ENCODE measurements at places on chromosomes 7 and 10. TPM values are rescaled to one million over a fixed set of nuclear protein-coding genes. Genes with fewer than 3 reads are reported as not detected.

Gene SCIN
- 0.13 TPM for total RNA-seq

Gene ZNF117
- 2.4 TPM for total RNA-seq

Gene CREB3L2
- 25.2 TPM for total RNA-seq

Gene ZNF853
- 4.6 TPM for total RNA-seq

Gene LBX1
- total RNA-seq = not detected

Gene FUOM
- total RNA-seq = 24.0 TPM

Gene PDK4
- 219 TPM for total RNA-seq

Gene NPSR1
- not detected for total RNA-seq

Gene LIPK
- not detected for total RNA-seq

Gene EPO
- total RNA-seq = not detected

Gene WEE2
- 0.13 TPM for total RNA-seq

Gene PRSS2
- total RNA-seq = not detected

DNA sequence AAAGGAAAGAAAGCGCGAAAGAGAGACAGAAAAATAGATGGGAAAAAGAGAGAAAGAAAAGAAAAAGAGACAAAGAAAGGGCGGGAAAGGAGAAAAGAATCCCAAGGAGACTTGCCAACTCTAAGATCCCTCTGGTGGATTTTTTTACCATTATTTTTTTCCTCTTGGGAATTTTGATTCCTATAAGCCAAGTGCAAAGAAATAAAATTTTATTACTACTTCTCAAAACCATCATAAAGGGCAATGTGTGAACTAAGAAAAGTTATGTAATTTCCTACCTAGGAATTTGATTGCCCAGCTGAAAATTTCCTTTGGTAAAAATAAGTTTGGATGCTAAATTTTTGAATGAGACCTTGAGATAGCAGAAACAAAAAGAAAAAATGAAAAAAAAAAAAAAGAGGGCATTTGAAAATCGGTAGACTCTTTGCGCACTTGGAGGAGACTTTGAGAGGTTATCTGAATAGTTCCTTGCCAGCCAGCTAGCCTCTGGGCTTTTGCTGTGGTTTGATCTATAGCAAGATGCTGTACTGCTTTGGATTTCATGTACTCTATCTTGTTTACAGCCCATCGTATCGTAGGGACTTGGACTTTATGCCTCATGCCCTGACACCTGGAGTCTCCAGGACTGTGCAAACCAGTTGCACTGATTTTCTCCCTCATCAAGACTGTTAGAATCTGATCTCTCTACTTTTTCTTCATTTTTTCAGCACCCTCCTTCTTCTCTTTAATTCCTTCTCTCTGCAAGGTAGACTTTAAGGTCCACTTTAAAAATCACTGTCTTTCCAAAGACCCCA is 535.4 kb upstream of the MKI67 start:
- DNase-seq = no peak

DNA sequence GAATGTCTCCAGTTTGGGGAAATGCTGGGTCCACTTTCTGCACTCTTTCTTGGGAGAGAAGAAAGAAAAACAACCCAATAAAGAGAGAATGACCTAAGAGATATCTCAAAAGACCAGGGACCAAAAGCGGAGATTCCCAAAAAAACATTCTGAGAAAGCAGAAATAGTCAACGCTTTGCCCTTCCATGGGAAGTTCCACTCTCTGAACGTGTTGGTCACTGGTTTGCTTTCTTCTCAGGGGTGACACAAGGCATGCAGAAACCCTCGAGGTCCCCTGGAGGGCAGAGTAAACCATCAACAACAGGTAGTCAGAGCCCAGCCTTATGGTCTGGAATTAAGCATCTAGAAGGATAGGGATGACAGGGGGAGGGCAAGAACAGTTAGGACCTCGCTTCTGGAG is 26.2 kb upstream of the AOAH start:
- no peak for DNase-seq

- no peak for DNase-seq
Observed at GRCh38 chr7:134493091-134493490, 34.2 kb upstream of the AKR1B1 start.

DNA sequence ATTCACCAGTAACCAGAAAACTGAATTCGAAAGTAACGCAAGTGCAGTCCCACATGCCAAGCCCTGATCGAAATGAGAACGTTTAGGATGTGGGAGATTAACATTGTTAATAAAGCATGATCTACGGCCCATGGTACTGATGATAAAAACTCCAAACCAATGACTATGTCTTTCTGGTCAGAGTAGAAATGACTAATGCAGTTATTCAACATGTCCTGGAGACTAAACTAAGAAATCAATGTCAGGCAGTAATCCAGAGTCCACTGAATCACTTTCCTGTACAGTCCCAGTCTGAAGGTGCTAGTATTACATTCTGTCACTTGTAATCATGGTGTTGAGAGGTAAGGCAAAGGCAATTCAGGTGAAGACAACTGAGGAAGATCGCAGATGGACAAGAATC is 14.4 kb downstream of the NPSR1 start:
- no peak for DNase-seq

- DNase-seq = no peak
Observed at GRCh38 chr7:111708072-111708471, 145.8 kb upstream of the IMMP2L start.

- no peak for DNase-seq
Observed at GRCh38 chr10:117944676-117945447, 101.9 kb downstream of the RAB11FIP2 start.

GRCh38 chr7:2104107-2104710 is 128.5 kb downstream of the MAD1L1 start:
- DNase-seq = peak; percentile 62

DNA sequence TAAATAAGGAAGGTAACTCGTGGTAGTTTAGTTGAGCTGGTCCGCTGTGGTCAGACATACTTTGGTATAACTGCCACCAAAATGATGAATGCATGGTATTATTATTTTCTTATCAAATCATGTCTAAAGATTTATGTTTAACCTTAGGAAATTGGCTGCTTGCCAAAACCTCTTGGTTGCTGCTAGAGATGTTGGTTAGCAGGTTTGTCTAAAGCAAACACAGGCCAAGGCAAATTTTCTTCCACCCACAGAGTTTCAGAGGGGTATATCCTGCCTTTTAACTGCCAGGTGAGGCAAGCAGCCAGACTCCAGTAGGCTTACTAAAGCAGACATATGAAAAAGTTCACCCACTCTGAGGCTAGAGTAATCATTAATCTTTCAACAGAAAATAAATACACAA is 101.4 kb downstream of the SEMA3E start:
- peak; percentile 7 for DNase-seq

DNA sequence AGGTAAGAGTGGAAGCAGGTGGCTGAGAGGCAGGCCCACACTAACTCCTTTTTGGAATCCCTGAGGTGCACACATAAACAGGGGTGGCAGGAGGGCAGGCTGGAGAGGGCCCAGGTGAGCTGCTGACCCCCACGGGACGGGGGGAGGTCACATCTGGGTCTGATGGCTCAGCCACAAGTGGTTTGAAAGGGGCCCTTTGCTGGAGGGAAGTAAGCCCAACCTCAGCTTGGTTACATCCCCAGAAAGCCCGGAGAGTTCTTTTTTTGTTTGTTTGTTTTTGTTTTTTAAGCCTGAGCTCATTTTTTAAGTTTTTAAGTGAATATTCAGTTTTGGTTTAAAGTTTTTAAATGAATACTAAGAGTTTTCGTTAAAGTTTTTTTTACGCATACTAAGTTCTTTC is 72.8 kb upstream of the CUX1 start:
- no peak for DNase-seq

DNA sequence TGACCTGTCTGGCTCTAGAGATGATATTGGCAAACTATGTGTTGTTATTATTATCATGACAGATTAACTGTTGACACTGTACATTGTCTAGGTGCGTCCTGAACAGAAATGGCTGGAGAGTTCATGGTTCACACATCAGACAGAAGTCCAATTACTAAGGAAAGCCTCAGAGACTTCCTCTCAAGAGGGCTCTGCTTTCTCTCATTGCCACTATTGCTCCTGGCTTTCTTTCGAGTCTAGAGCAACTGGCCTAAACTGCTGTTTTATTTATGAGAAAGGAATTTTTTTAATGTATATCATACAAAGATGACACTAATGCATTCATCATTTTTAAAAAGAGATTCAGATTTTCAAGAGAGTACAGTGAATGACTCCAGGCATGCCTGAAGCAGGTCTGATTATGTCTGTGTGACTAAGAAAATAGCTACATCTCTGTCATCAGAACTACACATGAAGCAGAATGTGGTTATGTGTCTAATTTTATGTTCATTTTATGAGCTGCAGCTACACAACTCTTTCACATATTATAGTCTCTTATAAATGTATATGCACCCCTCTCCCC is 30.4 kb downstream of the NRCAM start:
- no peak for DNase-seq

DNA sequence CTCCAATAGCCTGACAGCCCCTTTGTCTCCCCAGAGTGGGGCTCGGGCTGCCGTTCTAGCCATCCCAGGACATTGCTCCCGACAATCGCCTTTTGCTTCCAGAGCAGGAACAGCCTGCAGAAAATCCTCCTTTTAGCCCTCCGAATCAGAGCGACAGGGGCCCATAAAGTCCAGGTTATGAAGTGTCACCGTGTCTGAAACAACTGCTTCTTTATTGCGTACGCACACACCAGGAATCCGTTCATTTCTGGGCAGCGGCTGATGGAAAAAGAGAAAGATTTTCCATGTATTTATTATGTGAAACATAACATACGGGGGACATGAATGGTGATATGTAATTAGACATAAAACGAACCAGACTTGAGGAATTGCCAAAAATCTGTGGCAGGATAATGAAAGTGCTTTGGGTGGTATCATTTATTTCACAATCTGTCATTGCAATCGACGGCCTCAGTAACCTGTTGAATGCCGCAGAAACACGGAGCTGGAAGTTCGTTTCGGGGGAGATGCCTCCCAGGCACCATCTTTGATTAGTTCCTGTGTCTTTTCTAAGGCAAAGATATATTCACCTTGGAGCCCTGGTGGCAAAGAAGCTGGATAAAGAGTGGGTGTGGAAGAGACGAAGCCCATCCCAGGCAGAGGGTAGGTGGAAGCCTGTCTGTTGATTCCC is 48.1 kb downstream of the FAM241B start:
- DNase-seq = no peak

DNA sequence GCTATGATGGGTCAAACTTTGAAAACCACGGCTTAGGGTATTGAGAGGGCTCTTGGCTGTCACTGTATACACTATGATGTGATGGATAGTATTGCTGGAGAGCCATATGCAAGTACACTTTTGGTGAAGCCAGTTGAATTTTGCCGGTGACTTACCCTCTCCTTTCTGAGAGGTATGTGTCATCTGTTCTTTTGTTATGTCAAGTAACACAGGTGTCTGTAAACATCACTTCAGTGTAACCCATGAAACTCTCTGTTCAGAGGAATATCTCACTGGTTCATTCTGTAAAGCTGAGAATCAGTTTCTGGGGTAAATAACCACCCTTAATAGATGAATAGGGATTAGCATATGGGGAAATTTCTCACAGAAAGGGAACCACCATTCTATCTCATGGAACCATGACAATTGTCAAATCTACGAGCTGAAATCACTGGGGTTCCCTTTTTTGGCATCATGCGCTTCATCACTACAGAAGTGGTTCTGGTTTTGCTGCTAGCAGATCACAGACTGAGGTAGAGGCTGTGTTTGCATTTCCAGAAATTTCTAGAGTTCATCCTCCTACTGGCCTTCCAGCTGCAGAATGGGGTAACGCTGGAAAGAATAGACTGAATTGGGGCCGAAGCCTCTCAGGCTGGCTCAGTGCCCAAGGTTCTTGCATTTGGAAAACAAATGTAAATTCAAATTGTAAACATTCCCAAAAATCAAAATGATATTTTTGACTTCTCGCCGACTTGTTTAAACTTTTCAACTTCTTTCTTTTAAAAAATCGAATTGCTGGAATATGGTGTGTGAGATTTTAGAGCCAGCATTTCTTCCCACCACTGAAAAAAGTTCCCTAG is 83.3 kb upstream of the CREB5 start:
- no peak for DNase-seq

- no peak for DNase-seq
Observed at GRCh38 chr10:13189961-13190360, 28.6 kb downstream of the MCM10 start.

DNA sequence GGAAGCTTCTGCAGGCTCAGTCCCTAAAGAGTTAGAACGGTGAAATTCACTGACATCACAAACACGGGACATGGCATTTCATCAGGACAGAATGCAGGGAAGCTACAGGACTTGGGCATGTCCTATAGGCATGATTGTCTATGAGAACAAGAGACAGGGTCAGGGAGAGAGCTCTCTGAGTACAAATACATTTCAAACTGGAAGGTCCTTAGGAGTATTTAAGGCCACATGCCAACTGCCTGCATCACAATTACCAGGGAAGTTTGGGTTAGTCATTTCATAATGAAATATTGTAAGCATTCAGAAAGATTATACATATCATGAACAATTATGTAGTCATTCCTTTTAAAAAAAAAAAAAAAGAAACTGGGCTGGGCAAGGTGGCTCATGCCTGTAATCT is 71.3 kb downstream of the CREB3L2 start:
- DNase-seq = no peak

- DNase-seq = peak; percentile 65
Observed at GRCh38 chr7:116772423-116772863, 89.9 kb upstream of the CAPZA2 start.

DNA sequence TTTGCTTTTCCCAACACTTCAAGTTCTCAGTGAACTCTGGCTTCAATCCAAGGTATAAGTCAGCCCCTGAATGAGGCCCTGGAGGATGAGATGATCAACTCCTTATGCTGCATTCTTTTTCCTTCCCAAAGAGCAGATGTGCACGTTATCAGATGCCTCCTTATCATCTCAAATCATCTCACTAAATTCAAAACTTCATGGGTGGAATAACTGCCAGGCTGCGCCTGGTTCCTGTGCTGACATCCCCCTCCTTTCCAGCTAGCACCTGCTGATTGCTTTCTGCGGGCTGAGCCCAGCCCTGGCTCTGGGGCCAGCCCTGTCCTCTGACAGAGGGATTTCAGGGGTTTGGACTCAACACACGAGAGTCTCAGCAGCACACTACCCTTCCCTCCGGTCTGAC is 44.9 kb downstream of the TLL2 start:
- no peak for DNase-seq

- no peak for DNase-seq
Observed at GRCh38 chr10:660970-661596, 28.4 kb downstream of the DIP2C start.

- DNase-seq = no peak
Observed at GRCh38 chr7:148914208-148914777, 30.2 kb upstream of the EZH2 start.

- no peak for DNase-seq
Observed at GRCh38 chr7:139370301-139370942, 10.7 kb downstream of the LUC7L2 start.

DNA sequence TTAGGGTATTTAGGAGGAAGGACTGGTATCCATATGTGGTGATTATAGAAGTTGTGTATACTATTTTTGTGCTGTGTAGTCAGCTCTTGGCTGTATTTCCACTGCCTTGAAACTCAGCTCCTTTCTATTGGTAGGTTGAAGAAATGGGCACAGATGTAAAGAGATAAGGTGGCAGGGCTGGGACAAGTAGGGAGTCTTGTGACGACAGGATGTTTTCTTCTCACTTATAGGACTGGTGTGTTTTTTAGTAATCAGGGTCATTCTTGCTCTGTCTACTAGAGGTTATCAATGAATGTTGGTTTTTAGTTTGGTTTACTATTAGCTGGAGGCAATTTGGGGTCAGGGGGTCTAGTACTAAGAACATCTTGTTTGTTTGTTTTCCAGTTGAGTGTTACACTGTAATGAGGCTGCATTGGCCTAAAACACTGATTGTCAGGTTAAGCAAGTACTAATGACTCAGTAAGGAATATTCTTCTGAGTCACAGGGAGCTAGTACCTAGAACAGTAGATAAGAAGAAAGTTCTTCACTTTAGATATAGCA is 11.8 kb downstream of the UBN2 start:
- DNase-seq = no peak

Measured in dermis microvascular lymphatic vessel endothelial cell (primary cell).